ENCODE measurements at places on chromosomes 11 and 22. TPM values are rescaled to one million over a fixed set of nuclear protein-coding genes. Genes with fewer than 3 reads are reported as not detected.

GRCh38 chr11:31922450-31922849 is 111.3 kb upstream of the PAX6 start:
- no peak overlapping the region for H3K27ac ChIP-seq
- H3K36me3 ChIP-seq, result no peaks in the 10 kb centered on the region

DNA sequence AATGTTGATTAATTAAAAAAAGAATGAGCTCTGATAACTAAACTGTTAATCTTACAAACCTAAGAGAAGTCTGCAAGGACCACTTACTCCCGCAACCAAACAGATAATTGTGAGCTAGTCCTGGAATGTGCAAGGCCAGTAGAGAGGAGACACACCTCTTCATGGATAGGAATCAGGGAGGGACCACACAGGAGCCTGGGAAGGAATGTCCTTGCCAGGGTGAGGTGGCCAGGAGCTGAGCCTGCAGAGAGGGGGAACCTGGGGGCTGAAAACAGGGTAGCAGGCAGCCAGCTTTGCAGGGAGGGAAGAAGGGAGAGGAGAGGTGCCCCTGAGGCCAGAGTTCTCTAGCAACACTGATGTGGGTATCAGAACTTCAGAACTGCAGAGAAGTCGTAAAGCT is 9.4 kb upstream of the NLRP10 start:
- no peaks in the 10 kb centered on the region for H3K4me1 ChIP-seq
- H3K4me3 ChIP-seq, result no peak overlapping the region
- no peak overlapping the region for H3K27ac ChIP-seq
- H3K27me3 ChIP-seq, result no peaks in the 10 kb centered on the region
- H3K36me3 ChIP-seq, result no peaks in the 10 kb centered on the region

DNA sequence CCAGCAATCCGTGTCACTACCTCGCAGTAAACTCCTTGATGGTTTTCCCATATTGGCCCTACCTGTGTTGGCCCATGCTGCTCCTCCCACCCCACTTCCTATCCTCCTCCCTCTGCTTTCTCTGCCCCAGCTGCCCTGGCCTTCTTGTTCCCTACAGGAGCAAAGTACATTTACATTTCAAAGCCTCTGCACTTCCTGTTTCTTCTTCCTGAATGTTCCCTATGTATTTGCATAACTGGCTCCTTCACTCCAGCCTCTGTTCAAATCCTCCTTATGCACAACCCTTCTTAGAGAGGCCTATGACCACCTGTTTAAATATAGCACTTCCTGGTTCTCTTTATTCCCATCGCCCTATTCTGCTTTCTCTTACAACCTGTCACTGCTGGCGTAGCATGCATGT is 62.2 kb downstream of the PARVA start:
- H3K4me3 ChIP-seq, result no peak overlapping the region
- peaks cover 7% of the 10 kb centered on the region for H3K4me1 ChIP-seq
- H3K36me3 ChIP-seq, result peaks cover 4% of the 10 kb centered on the region
- no peak overlapping the region for H3K27ac ChIP-seq
- H3K27me3 ChIP-seq, result no peaks in the 10 kb centered on the region
- no peak for DNase-seq

- no peaks in the 10 kb centered on the region for H3K36me3 ChIP-seq
- H3K4me3 ChIP-seq, result no peak overlapping the region
- no peaks in the 10 kb centered on the region for H3K27me3 ChIP-seq
- DNase-seq, result no peak
Measured at GRCh38 chr11:129976328-129976727, 26.3 kb downstream of the PRDM10 start.

GRCh38 chr11:86014221-86014620 is 54.7 kb downstream of the PICALM start:
- no peak for DNase-seq
- H3K4me1 ChIP-seq, result no peaks in the 10 kb centered on the region
- H3K27me3 ChIP-seq, result no peaks in the 10 kb centered on the region
- peaks cover 69% of the 10 kb centered on the region for H3K36me3 ChIP-seq
- H3K27ac ChIP-seq, result no peak overlapping the region

GRCh38 chr22:35131525-35132000 is 65.6 kb downstream of the ISX start:
- DNase-seq, result no peak
- H3K36me3 ChIP-seq, result no peaks in the 10 kb centered on the region
- H3K27ac ChIP-seq, result no peak overlapping the region
- H3K4me3 ChIP-seq, result no peak overlapping the region

- peaks cover 86% of the 10 kb centered on the region for H3K36me3 ChIP-seq
- DNase-seq, result no peak
- no peaks in the 10 kb centered on the region for H3K4me1 ChIP-seq
- no peak overlapping the region for H3K27ac ChIP-seq
Measured at GRCh38 chr11:94424011-94424410, 22.8 kb upstream of the GPR83 start.

DNA sequence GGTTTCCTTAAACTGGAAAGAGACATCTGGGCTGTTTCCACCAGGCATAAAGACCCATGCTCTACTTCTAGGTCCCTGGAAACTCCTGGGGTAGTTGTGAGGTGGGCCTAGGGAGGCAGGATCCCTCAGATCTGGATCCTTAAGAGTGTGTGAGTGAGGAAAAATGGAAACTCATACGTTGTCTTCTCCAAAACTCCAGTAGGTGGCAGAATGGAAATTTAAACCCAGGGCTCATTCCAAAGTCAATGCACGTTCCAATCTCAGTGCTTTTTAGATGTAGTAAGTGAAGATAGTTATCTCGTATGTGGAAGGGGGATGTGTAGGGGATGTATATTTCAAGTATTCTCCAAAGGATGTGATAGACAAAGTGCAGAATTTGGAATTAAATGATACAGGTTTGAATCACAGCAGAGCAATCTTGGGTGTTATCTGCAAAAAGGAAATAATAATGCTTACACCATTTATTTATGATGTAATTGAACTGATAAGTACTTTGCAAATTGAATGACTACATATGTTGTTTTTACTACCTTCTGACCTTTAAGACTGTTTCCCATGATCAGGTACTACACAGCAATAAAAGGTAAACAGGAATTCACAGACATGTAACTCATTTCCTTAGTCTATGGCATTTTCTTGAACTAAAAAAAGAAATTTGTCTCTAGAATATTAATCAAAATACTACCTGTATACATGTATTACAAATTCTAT is 13.1 kb upstream of the MMP1 start:
- no peaks in the 10 kb centered on the region for H3K36me3 ChIP-seq
- no peak overlapping the region for H3K27ac ChIP-seq
- DNase-seq, result no peak
- H3K4me1 ChIP-seq, result no peaks in the 10 kb centered on the region

GRCh38 chr11:43992183-43992582 is 49.7 kb downstream of the C11orf96 start:
- no peak for DNase-seq
- no peaks in the 10 kb centered on the region for H3K36me3 ChIP-seq
- no peaks in the 10 kb centered on the region for H3K27me3 ChIP-seq
- H3K27ac ChIP-seq, result no peak overlapping the region
- no peak overlapping the region for H3K4me3 ChIP-seq

DNA sequence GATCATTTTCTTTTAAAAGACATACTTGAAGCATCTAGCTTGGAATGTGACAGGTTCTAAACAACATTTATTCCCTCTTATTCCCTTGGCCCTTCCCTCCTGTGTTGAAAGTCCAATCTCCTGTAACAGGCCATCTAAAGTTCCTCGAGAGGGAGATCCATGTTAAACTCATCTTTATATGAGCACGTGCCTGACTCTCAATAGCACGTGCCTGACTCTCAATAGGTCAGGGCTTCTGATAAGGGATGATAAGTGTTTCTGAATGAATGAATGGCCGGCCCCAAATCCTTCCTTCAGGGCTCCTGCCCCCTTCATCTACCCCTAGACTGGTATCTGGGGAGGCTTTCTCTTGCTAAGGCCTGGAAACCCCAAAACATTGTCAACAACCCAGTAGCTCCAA is 27.2 kb downstream of the RPL27A start:
- no peaks in the 10 kb centered on the region for H3K27me3 ChIP-seq
- peak overlapping the region; percentile 94 for H3K27ac ChIP-seq
- no peak for DNase-seq
- peaks cover 92% of the 10 kb centered on the region for H3K36me3 ChIP-seq
- H3K4me3 ChIP-seq, result no peak overlapping the region

- DNase-seq, result no peak
- peak overlapping the region; percentile 54 for H3K4me3 ChIP-seq
- no peaks in the 10 kb centered on the region for H3K36me3 ChIP-seq
- no peak overlapping the region for H3K27ac ChIP-seq
- no peaks in the 10 kb centered on the region for H3K27me3 ChIP-seq
- peaks cover 7% of the 10 kb centered on the region for H3K4me1 ChIP-seq
Measured at GRCh38 chr11:33828604-33829429, 54.5 kb upstream of the FBXO3 start.

- H3K4me1 ChIP-seq, result no peaks in the 10 kb centered on the region
- no peaks in the 10 kb centered on the region for H3K27me3 ChIP-seq
- DNase-seq, result no peak
Measured at GRCh38 chr22:35418088-35418487, 18.1 kb downstream of the MCM5 start.

Gene CRYBB3
- not detected for total RNA-seq

Gene C22orf23
- total RNA-seq, result not detected

Gene MPPED1
- 1.5 TPM for total RNA-seq

Gene DLG2
- 2.9 TPM for total RNA-seq
